CD4-positive, alpha-beta T cell treated with Interleukin-17A for 1 hour (primary cell): ENCODE measurements at places on chromosomes 6 and 20.

- DNase-seq: no peak
Observed at GRCh38 chr20:39752262-39752876, 790.2 kb downstream of the DHX35 start.

GRCh38 chr20:38715646-38716045 is 8.6 kb upstream of the SLC32A1 start:
- no peak for DNase-seq

DNA sequence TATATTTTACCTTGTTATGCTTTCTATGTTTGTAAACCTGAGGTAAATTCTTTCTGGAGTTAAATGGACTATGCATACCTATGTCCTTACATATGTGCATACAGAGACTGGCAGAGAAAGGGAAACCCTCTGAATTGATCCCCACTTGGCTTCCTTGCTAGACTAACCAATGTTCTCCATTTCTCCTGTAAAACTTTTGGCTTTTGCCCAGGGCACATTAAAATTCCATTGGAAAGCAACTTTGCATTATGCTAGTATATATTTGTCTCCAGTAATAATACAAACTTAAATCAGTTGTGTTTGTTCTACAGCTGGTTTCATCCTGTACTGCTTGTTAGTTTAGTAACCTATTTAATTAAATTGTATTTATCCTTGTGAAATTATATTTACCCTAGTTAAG is 646.0 kb upstream of the MARCKS start:
- no peak for DNase-seq

GRCh38 chr20:3753098-3753497 is 14.5 kb downstream of the ADISSP start:
- peak; percentile 75 for DNase-seq

GRCh38 chr20:5000263-5001173 is 792 bp downstream of the SLC23A2 start:
- DNase-seq: peak; percentile 12

- DNase-seq: no peak
Observed at GRCh38 chr20:59456342-59457279, 147.7 kb upstream of the PHACTR3 start.
